Sigmoid colon (tissue), 7 donors: ENCODE measurements at places on chromosomes 7 and 10. TPM values are rescaled to one million over a fixed set of nuclear protein-coding genes. Genes with fewer than 3 reads are reported as not detected.

- no peak for DNase-seq
Measured at GRCh38 chr10:84114088-84114667, 25.1 kb upstream of the GHITM start.

Gene NUTM2B
- total RNA-seq, result 0.82 TPM

DNA sequence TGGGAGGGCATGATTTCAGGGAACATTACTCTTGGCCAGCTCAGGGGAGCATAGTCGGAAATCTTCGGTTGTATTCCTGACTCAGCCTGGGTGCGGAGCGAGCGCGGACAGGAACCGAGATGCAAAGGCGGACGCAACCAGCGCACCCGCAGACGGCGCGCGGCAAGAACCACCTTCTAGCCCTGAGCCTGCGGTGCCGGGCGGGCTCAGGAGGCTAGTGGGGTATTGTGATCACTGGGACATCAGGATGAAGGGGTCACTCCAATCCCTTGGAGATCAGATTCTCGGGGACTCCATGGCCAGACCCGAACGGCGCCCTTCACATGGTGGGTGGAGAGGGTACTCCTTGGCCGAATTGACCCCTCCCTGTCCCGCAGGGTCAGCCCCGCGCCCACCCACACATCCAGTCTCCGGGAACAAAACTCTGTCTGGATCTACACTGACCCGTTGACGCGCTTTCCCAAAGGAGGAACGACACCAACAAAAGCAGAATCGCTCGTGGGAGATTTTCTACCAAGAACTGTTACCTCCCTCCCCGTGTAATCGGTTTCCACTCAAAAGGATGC lies 730.5 kb downstream of the ZWINT start:
- no peak for DNase-seq

Gene ASIC3
- 1.8 TPM for total RNA-seq

DNA sequence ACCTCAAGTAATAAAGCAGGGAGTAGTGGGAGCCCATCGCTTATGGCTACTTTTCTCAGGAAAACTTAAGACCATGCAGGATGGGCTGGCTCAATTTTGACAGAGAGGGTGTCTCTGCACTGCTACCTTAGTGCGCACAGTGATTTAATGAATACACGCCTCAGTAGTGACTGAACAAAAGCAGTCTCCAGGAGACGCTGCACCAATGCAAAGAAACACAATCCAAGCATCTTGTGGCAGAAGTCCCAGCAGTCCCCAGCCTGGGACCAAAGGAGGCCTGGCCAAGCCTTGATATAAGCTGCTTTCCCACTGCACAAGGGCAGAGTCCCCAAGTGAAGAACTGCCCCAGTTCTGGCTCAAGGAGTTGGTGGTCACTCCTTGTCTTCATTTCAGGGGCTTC lies 368.9 kb downstream of the KCNMA1 start:
- no peak for DNase-seq

Gene ADAM22
- 1.7 TPM for total RNA-seq

- DNase-seq, result no peak
Measured at GRCh38 chr10:70757856-70758255, 27.3 kb downstream of the TBATA start.

Gene CALHM3
- total RNA-seq, result not detected

Gene ZNF804B
- total RNA-seq, result 0.28 TPM
